ENCODE measurements at places on chromosomes 7 and 10.

- no peak for DNase-seq
Observed at GRCh38 chr10:85864868-85865526, 501.6 kb downstream of the GRID1 start.

DNA sequence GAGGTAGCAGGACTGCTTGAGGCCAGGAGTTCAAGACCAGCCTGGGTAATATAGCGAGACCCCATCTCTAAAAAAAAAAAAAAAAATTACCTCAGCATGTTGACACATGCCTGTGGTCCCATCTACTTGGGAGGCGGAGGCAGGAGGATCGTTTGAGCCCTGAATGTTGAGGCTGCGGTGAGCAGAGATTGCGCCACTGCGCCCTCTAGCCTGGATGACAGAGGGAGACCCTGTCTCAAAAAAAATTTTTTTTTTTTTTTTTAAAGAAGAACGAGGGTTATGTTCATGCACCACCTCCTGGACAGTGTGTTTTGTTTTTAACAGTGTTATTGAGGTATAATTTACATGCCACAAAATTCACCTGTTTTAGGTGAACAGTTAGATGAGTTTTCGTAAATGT is 51.1 kb upstream of the SEPHS1 start:
- DNase-seq = no peak

- DNase-seq = no peak
Observed at GRCh38 chr10:114732931-114733330, 74.9 kb upstream of the ABLIM1 start.

DNA sequence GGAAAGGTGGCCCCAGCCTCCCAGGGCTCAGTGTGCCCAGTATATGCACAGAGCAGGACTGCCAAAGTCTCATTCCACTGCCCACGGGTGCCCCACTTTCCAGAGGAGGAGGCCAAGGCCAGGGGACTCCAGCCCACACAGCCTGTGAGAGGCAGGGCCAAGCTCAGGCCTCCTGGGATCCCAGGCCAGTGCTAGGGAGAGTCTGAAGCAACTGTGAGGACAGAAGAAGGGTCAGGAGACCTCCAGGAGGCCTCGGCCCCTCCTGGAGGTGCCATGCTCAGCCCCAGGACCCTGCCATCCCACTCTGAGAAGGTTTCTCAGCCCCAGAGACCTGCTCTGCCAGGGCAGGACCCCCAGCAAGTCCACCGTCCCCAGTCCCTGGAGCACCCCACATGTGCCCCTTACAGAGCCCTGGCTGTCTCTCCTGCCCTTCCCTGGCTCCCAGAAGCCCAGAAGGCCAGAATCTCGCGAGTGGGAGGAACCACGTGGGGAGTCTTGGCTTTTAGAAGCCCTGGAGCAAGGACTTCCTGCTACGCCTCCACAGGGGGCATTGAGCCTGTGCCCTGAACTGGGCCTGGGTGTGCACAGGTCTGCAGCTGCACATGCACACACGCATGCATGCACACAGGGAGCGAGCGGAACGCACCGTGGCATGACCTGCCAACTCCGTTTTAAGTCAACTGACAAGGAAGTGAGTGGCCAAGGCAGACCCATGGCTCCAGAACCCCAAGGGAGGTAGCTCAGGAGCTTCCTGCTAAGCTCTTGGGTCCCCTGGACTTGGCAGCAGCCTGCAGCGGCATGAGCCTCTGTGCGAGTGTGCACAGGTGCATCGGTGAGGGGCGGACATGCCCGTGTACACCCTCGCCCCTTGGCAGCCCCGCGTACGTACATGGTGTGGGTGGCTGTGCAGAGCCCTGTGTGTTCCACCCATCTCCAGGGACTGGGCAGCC is 33.6 kb downstream of the ZCCHC24 start:
- DNase-seq = no peak

DNA sequence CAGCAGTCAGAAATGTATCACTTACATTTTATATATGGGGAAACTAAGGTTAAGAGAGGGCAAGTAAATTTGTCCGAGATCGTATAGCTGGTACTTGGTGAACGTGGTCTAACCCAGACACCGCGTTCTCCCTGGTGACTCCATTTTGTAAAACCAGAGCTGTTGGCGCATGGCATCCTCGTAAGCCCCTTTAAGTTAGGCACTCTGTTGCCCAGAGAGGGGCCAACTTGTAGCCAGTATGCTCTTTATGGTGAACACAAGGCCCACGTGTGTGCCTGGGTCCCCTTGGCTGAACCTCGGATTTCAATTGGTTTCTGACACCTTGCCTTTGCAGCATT is 39.7 kb upstream of the ZNF518A start:
- no peak for DNase-seq

- DNase-seq = no peak
Observed at GRCh38 chr7:69603937-69604494, 5.7 kb downstream of the AUTS2 start.

Data from GM03348 (cell line).